ENCODE measurements at places on chromosomes 7 and 10.

DNA sequence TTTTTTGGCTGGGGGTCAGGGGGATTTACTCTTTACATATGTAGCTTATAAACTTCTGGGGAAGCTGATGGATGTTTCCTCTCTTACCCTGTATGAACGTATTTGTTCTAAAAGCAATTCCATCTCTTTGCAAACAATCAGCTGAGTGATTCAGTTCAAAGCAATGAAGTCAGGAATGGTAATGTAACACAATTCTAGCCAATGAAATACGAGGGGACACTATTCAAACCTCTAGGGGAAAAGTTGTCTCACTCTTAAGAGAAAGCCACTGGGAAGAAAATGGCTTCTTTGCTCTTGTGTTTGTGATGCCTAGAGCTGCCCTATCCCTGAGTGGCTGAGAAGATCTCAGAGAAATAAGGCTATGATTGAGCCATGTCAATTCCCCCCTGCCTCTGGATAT, 134.8 kb upstream of the SEMA3C start:
- DNase-seq, result no peak

DNA sequence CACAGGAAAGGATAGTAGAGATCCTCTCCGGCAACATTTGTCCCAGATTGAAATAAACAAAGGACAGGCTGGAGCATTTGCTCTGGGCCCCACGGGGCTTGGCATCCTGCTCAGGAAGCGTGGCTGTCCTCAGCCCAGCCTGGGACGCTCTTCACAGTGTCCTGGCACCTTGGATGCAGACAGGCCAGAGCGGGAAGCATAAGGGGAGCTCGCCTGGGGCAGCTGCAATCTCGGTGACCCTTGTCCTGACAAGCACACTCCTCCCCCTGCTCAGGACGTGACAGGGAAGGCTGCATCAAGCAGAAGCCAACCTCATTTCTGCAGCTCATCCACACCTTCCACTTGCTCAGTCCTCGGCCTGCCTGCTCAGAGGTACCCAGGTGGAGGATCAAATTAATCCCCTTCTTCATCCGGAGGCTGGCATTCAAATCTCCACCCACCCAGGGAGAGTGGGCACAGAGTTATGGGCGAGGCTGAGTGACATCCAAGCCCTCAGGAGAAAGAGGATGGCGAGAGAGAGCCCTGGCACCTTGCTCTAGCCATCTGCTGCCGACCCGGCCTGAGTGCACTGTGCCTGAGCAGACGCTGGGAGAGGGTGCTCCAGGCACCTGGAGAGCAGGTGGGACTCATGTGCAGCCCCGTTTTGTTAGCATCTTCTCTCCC, 47.6 kb downstream of the ABRAXAS2 start:
- no peak for DNase-seq

DNA sequence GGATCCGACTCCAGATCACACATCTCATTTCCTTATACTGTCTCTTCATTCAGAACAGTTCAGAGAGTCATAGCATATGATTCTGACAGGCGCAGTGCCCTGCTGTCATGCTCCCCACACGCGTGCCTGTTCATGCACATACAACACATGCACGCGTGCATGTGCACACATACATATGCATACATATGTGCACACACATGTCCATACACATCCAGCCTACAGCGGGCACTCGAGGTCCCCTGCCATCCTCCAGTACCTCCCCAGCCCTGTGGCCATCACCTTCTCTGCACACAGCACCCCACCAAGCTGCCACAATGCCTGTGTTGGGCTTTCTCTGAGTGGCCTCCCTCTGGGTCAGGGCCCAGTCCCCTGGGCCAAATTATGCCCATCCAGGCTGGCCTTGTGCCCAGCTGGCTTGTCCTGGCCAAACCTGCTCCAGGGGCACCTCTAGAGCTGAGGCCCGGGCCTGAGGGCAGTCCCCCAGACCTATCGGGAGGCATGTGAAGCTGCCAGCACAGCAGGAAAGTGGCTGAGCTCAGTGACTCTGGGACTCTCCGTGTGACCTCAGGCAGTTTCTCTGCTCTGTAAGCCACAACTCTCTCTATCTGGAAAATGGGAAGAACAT, 49.4 kb upstream of the RET start:
- DNase-seq, result no peak

DNA sequence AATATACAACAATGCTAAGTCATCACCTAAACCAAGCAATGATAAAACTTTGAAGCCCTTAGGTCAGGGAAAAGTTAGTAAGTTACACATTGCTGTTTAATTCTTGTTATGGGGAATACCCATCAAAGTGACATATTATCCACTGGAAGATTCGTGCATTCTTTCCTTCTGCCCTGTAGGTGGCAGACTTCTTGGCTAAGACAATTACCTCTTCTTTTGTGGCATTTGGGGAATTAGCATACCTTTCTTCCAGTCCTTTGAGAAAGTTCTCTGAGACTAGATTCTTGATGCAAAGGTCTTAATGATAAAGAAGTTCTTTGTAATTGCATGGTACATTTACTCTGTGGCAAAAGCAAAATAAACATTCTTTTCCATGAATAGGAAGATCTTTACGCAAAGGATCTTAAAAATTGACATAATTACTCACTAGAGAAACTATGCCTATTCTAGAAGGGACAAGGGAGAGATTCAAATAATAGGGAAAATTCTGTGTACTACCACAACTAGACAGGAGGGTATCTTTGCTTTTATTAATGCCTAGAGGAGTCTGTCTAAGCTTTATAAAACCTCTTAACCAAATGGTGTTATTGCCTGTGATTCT, 395.9 kb downstream of the GRM8 start:
- peak; percentile 22 for DNase-seq

DNA sequence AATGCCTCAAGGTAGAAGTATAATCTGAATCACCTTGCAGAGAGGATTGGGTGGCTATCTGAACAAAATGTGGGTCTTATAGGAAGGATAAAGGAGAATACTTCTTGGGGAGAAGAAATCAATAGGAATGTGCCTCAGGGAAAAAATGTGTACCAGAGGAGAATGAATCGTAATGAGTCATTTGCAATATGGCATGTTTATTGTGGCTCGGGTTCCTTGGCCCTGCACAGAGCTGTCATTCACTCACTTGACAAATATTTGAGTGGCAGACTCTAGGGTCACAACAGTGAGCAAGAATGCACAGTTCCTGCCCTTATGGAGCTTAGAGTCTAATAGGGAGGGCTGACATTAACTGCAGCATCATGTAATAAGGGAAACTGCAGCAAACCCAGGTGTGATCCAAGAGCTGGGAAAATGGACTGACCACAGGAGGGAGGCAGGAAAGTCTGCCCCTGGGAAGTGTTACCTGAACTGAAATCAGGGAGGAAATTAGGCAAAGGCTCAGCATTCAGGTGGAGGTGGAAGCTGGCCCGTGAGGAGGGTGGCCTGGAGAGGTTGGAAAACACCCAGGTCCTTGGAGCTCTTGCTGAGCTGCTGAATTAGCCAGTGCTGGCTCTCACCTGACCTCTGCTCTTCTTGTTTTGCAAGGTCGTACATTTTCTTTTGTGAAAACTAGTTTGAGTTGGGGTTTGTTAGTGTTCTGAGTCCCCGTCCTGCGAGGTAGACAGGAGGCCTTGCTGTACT, 203.9 kb downstream of the FRMD4A start:
- DNase-seq, result no peak

GRCh38 chr10:53315709-53316108, 543.1 kb upstream of the MBL2 start:
- DNase-seq, result no peak

DNA sequence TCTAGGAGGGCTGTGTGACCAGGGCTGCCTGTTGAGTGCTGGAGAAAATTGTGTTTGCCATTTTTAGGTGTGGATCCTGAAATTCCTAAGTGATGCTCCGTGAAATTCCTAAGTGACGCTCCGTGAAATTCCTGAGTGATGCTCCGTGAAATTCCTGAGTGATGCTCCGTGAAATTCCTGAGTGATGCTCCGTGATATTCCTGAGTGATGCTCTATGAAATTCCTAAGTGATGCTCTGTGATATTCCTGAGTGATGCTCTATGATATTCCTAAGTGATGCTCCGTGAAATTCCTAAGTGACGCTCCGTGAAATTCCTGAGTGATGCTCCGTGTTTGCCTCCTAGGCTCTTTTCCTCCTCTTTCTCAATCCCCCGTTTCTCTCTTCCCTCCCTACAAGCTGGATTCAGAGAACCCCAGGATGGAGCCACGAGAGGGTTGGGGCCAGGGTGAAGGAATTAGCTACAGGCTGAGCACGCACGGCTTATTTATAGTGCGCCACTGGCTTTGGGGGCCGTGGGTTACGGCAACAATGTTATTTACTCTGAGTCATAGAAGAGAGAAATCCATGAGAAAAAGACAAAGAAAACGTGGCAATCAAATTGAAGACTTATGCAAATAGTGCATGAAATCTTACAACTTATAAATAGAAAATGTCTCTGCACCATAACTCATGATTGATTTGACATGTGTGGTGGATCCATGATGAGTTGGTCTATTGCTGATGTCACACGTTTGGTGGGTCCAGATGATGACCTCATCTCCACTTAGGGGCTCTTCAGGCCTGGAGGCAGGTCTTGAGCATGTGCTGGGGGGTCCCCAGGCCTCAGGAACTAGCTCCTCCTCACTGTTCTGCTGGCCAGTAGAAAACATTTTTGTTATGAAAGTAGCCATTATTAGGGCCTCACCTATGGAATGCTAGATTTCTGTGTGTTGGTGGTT, 224.6 kb downstream of the WDR37 start:
- DNase-seq, result no peak
